ENCODE measurements at places on chromosomes 5 and 9.

- no peak for DNase-seq
These were observed 371.5 kb upstream of the ACTBL2 start for GRCh38 chr5:57853929-57854697.

DNA sequence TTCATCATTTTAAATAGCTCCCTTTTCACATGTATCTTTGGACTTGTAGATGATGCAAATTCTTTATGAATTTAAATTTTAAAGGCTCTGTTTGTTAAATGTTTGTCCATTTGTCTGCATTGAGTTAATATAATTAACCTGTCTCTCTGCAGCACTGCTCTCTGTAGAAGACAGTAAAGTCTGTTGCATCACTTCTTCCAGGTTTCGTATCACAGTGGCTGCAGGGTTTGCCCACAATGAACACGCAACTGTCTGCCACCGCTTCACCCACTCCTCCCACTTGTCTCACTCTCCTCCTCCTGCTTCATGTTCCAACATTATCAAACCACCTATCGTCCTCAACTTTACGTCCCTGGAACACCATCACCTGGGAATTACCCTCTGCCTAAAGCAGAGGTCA lies 231.3 kb upstream of the SLC30A5 start:
- DNase-seq, result no peak

DNA sequence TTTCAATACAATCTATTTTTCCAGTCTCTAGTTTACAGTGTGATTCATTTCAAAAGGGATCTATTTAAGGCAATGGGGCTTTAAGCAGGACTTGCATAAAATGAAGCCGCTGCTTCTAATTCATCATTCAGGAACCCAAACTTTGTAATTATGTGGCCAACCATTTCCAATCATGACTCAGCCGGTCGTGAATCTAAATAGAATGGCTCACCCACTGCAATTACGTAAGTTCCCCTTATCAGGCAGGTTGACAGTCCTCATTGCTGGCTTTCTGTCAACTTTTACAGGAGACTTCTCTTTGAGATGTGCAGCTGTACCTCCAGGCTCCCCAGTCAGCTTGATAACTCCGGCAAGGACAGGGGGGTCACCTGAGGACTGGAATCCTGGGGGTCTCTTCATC lies 152.8 kb upstream of the DAP start:
- DNase-seq, result no peak

- DNase-seq, result peak; percentile 70
These were observed 143.9 kb upstream of the STC2 start for GRCh38 chr5:173472164-173472563.

- DNase-seq, result no peak
These were observed 387.9 kb downstream of the RAB3C start for GRCh38 chr5:58970766-58971165.

DNA sequence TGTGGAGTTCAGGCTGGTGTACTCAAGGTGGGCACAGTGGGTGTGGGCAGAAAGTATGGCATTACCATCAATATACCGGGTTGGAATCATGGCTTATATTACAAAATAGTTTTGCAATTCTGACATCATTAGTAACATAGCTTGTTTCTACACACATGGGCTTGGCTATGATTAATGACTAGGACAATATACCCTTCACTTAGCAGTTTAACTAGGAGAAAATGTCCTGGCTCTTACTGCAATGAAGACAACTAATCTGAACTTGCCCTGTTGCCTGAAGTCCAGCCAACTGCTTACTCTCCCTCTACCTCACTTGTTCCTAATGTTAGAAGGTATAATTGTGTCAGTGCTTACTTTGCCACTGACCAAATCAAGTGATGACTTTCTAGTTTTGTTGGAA lies 612.5 kb downstream of the EFNA5 start:
- DNase-seq, result no peak

- DNase-seq, result no peak
These were observed 19.6 kb upstream of the FOCAD start for GRCh38 chr9:20664501-20664900.

DNA sequence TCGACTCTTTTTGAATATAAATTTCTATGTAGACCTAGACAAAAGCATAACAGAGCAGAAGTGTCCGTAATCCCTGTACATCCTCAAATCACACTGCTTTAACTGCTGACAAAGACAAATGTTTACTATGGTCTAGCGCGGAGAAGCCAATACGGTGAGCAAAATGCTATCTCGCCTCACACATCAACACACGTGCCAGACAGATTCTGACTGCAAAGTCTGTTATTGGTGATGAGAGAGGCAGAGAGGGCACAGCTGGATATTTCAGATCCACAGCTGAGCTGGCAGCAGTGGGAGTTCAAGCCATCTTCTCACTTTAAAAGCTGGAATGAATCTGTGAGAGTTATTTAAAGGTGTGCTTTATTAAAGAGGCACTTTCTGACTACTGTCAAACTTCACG lies 124.3 kb downstream of the ARL15 start:
- DNase-seq, result no peak

GRCh38 chr5:148416921-148417320 lies 33.2 kb downstream of the FBXO38 start:
- no peak for DNase-seq

DNA sequence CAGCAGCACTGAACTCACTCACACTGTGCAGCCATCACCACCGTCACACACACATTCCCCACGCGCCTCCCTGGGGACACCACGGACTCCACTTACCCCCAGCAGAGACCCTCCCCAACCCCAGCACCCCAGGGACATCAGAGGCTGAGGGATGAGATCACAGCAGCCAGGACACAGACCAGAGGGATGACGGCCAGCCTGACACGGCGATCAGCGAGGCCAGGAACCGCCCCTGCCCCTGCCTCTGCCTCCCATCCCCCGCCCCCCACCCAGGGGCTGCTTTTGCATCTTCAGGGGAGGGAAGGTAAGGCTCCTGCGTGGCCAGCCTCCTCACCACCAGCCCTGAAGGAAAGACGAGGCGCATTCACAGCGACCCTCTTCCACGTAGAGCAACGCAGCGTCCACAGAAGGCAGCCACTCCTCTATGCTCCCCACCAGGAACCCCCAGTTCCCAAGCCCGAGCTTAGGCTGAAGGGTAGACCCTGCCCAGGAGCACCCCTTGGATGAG lies 104.5 kb downstream of the VAV2 start:
- no peak for DNase-seq

DNA sequence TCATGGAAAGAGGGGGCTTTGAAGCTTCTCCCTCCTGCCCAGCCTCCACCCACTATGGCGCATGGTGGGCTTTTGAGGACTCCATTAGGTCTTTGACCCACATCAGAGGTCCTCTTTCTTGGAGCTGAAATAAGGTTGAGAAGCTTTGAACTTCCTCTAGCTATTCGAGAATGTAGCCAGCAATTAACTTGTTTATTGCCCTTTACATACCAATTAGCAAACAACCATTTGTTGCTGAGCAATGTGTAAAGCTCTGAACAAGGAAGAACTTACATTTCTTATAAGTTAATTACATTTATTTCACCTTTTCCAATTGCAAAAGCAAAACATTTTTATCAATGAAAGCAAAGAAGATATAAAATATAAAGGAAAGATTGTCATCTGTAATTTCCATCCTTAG lies 30.5 kb upstream of the FOXB2 start:
- DNase-seq, result no peak

DNA sequence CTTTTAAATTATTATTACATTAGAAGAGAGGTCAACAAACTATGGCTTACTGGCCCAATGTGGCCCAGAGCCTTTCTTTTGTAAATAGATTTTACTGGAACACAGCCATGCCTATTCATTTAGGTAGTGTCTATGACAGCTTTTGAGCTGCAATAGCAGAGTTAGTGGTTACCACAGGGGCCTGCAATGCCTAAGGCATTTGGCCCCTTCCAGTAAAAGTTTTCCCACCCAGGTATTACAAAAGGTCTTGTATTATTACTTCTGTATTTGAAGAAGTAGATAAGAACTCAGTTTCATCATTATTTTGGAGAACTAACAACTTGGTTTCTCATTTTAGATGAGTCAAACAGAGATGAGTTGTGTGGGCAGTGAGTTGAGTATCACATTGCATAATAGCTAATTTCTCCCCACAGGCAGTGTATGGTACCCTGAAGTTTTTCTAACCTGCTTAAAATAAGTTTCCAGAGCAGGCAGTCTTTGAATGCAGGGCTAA lies 9.5 kb downstream of the MTRR start:
- no peak for DNase-seq
